ENCODE measurements at places on chromosomes 3 and 15.

- DNase-seq = no peak
These were observed 5.3 kb downstream of the MYO5C start for GRCh38 chr15:52290329-52290728.

DNA sequence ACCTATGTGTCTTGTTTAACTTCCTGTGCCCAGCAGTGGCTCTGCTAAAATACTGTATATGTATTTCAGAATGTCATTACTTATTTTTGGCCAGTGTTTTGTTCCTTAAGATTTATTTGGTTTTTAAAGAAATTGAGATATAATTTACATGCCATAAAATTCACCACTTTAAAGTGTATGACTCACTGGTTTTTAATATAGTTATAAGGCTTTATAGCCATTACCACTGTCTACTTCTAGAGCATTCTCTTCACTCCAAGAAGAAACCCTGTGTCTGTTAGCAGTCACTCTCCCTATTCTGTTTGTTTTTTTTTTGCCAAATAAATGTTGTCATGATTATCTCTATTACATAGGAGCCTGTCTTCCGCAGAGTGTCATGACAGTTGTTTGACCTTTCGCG is 25.8 kb downstream of the PPM1L start:
- DNase-seq = no peak

GRCh38 chr3:133578548-133579191 is 5.2 kb downstream of the CDV3 start:
- peak; percentile 65 for DNase-seq

DNA sequence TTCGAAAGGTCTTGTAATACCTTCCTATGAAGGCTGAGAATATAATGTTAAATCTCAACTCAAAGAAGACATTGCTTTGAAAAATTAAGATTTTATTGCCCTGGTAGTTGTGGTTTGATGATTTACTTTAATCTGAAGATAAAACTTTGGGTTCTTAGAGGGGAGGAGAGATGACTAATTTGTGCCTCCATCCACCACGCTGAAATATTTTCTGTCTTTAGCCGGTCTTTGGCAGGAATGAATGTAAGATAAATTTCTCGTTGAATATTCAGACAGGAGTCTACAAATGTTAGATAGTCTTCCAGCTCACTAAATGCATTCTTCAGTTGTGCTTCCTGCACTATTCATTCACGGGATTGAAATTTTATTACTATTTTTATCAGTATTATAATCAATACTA is 844.3 kb upstream of the NR2F2 start:
- DNase-seq = no peak

GRCh38 chr3:114879059-114880031 is 267.7 kb downstream of the ZBTB20 start:
- DNase-seq = peak; percentile 19

All from ACHN (cell line).